Common myeloid progenitor, CD34-positive (primary cell): ENCODE measurements at places on chromosomes 6 and 20.

DNA sequence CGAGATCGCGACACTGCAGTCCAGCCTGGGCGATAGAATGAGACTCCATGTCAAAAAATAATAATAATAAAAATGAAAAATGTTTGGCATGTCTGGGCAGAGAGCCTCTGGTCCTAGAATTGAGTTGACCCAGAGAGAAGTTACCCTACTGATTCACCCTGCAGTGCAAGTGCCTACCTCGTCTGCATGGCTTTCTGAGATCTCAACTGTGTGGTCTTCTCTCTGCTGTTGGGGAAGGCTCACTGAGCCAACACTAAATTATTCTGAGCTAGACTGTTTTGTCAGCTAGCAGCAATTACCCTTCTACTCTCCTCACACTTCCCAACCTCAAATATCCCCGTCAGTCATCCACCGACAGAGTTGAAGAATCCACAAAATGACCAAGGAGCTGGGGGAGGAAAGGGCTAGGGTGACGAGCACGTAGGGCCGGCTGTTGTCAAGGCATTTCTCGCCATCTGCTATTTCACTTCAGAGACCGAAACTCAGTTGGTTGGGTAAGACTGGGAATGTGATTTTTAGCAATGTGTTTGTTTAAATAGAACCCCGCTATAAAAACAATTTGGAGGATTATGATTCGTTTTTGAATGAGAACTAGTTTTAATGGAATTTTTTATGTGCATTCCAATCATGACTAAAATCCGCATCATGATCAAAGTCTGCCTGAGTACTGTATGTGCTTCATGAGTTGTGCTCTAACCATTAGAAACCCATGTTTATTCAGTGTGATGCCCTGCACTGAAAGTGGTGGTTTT is 9.4 kb downstream of the MAS1 start:
- DNase-seq, result no peak

GRCh38 chr6:160081398-160081797 is 40.2 kb upstream of the SLC22A1 start:
- no peak for DNase-seq

- DNase-seq, result no peak
These were observed 131.8 kb downstream of the SLC23A2 start for GRCh38 chr20:4869290-4870193.

DNA sequence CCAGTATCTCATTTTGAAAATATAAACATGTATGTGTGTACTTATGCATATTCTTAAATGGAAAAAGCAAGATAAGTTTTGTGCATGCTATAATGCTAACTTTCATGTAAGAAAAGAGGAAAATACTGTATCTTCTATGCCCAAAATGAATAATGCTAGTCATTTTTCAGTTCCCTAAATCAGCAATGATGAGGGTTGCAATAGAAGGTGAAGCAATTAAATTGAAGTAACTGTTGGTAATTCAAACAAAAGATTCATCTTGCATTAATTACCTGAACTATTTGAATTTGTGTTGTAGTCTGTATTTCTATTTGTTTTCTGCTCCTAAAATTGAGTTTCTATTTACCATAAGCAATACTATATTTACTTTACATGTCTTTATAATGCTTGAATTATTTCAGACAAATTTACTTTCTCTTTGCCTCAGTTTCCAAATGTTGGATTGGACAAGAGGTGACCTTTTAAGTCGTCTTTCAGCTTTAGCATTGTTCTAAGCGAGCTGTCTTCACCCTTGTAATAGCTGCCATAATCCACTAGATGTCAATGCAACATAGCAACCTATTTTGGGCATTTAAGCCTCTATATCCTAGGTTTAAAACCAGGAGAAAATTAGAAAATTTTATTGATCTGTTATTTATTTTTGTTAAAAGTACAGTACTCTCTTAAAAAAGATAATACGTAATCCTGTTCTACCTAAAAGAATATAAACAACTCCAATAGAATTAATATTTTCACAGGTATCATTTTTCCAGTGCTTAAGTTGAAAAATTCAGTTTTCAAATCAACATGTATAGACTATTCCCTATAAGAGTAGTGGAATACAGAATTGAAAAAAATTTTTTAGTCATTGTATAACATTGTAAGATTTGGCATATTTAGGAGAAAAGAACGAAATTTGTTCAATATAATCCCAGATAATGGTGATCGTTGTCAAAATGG is 52.3 kb upstream of the IFNGR1 start:
- DNase-seq, result peak; percentile 65

- DNase-seq, result no peak
These were observed 120.8 kb upstream of the PTPN1 start for GRCh38 chr20:50389438-50389807.

DNA sequence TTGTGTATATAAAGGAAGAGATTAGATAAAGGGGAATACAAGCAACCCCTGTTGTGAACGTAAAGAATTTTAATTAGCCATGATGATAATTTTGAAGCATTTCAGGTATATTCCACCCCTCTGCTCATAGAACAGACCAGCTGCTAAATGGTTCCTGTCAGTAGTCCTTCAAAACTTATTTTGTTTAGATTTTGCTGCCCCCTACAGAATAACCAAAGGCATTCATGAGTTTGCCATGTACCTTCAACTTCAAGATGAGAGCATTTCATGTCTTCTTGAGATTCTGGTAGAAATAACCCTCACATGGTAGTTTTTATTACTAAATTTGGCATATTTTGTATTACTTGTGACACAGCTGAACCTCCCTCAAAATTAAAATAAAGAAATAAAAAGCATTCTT is 1586.7 kb downstream of the HACE1 start:
- no peak for DNase-seq

DNA sequence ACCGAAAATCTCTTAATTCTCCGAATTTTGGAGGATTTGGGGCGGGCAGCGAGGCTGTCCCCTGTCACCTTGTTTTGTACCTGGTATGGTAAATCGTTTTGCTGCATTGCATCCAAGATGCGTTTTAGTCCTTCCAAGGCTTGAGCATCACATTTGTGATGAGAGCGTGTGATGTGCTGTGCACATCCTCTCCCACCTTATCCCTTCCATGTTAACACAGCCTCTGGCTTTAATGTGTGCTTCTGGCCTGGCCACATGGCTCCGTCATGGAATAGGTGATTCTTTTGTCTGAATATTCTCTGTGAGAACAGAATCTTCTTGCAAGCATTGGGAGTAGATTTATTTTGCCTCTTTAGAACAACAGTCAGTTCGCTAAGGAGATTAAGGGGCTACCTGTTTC is 763 bp downstream of the TMEM14A start:
- no peak for DNase-seq

GRCh38 chr6:139990026-139990686 is 615.7 kb upstream of the CITED2 start:
- no peak for DNase-seq

DNA sequence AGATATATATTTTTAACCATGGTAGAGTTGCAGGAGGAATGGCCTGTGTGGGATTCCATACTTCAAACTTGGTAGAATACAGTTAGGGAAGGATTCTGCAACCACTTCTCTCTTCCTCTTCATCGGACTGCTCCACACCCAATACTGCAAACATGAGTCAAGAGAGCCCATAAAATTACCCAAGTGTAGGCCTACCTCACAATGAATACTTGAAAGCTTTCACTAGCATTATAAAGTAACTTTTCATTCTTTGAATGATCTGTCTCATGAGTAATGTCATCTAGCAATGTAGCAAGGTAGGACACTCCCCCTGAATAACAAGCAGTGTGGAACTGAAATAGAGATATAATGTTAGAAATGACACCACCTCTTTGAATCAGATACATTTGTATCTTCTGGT is 79.4 kb downstream of the FOXC1 start:
- DNase-seq, result no peak

GRCh38 chr6:3546121-3546520 is 89.3 kb upstream of the SLC22A23 start:
- DNase-seq, result no peak

DNA sequence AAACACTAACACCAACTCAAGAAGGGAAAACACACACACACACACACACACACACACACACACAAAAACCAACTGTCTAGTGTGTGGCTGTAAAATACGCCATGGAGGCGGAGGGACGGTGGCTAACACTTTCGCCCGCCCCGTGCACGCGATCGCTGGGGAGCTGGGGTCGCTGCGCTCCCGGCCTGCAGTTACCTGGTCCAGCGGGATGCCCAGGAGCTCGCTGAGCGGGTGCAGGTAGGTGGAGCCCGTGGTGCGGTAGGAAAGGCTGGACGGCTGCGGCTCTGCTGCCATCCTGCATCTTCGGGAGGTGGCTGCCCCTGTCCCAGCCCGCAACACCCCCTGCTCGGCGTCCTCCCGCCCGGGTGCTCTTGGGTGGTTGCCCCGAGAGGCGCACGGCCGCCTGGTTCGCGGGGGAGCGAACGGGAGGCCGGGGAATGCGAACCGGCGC is 303 bp downstream of the MBOAT1 start:
- peak; percentile 76 for DNase-seq

DNA sequence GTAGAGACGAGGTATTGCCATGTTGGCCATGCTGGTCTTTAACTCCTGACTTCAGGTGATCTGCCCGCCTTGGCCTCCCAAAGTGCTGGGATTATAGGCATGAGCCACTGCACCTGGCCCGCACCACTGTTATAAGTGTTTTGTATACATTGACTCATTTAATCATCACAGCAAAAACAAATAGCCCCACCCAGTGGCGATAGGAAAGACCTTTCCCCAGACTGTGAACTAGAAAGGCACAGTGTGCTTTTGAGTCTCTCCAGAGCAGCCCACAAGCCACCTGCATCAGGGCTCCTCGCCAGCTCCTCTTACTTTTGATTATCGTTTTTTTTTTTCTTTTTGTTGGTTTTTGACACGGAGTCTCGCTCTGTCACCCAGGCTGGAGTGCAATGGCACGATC is 27.9 kb upstream of the ZFP64 start:
- DNase-seq, result no peak

- peak; percentile 32 for DNase-seq
These were observed 88.9 kb downstream of the HIVEP2 start for GRCh38 chr6:142855893-142856623.

GRCh38 chr6:151018046-151018445 is 152.5 kb downstream of the MTHFD1L start:
- no peak for DNase-seq

GRCh38 chr6:138654715-138655634 is 118.6 kb upstream of the CCDC28A start:
- DNase-seq, result peak; percentile 47

GRCh38 chr20:62366370-62367135 is 559 bp downstream of the LAMA5 start:
- DNase-seq, result peak; percentile 40

DNA sequence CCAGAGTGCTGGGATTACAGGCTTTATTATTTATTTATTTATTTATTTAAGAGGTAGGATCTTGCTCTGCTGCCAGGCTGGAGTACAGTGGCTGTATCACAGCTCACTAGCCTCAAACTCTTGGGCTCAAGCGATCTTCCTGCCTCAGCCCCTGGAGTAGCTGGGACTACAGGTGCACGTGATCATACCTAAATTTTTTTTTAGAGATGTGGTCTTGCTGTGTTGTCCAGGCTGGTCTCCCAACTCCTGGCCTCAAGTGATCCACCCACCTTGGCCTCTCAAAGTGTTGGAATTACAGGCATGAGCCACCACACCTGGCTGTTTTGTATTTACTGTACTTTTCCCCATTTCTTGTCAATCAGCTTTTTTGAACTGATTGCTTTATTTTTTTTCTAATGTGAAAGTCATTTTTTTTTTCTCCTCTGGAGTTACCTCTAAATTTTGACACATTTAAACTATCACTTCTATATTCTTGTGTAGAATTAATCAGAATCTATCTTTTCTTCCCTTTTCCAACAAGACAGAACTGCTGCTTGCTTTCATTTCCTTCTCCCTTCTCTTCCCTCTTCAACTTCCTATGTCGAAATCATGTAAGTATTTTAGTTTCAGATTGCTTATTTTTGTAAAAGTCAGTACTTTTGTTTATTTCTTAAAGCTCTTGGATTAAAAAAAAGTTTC is 12.0 kb downstream of the PANK2 start:
- peak; percentile 14 for DNase-seq

GRCh38 chr6:105429676-105430075 is 26.8 kb upstream of the PREP start:
- DNase-seq, result no peak

GRCh38 chr6:112409311-112409710 is 62.2 kb downstream of the RFPL4B start:
- no peak for DNase-seq

DNA sequence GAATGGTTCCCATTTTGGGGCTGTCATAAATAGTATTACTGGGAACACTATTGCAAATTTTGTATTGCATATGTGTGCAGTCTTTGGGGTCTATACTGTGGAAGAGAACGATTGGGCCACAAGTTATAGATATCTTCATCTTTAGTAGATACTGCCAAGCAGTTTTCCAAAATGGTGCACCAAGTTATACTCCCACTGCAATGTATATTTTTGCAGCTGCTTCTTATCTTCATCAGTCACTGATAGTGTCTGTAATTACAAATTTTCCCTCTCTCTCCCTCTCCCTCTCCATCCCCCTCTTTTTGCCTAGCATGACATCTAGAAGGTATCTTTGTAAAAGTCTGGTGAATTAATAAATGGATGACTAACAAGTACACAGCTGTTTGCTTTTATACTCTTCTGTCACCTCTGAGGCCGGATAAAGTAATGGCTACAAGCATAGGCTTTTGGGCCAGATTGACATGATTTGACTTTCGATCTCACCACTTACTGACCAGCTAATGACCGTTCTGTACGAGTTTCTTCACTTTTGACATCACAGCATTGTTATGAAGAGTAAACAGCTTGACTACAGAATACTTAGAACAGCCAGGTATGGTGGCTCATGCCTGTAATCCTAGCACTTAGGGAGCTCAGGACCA is 113.3 kb upstream of the SLC2A12 start:
- no peak for DNase-seq

DNA sequence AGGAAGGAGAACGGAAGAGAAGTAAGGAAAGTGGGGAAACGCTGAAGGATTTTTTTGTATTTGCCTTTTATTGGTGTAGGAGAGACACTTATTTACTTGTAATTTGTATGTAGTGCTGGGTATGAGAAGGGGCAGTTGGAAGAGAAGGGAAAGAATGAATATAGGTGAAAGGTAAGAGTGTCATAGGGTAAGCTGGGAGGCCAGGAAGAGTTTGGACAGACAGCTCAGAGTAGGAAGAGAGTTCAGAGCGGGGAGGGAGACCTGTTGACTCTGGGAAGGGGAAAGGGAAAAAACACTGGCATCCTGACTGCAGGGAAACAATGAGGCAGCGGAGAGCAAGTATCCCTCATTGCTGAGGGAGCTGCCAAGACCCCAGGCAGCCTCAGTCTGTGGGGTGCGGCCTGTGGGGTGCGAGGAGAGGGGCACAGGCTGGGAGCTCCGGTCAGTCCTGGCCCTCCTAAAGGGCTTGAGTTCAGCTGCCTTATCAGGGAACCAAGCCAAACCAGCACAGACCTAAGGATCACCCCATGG is 3.1 kb downstream of the TRAF3IP2 start:
- DNase-seq, result no peak

GRCh38 chr6:12066297-12066696 is 54.2 kb downstream of the HIVEP1 start:
- no peak for DNase-seq
